EH (cell line): ENCODE measurements at places on chromosomes 4 and X.

DNA sequence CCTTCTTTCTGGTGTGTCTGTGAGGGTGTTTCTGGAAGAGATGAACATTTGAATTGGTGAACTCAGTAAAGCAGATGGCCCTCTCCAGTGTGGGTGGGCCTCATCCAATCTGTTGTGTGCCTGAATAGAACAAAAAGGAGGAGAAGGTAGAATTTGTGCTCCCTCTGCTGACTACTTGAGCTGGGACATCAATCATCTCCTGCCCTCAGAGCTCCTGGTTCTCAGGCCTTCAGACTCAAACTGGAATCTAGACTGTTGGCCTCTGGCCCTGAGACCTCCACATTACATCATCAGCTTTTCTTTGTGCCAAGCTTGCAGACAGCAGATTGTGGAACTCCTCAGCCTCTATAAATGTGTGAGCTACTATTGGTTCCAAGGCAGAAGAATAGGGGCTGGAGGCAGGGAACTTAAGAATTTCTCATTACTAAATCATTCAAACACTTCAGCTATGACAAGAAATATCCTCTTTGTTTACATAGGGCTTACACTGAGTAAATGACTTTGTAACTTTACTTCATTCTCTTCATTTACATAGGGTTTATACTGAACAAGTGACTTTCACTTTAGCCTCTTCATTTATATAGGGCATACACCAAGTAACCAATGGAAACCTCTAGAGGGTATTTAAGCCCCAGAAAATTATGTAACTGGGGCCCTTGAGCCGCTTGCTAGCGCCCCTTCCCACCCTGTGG, 86.9 kb upstream of the NWD2 start:
- no peak for DNase-seq

- peak; percentile 22 for DNase-seq
Measured at GRCh38 chr4:184732126-184732525, 1.8 kb downstream of the CENPU start.

DNA sequence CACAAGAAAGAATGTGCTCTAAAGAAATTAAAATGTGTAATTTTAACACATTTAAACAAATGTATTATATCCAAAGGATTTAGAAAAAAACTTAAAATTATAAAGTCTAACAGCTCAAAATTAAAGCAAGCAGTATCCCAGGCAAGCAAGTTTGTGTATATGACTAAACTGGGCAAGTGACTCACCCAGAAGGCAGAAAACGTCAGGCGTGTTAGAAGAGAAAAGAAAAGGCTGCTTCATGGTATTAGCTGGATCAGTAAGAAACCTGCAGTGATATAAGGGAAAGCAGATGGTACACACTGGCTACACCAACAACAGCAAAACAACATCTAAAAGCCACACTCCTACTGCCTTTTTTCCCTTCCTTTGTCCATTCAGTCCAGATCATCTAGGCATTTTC, 250.6 kb upstream of the NDST3 start:
- peak; percentile 16 for DNase-seq

- DNase-seq, result no peak
Measured at GRCh38 chr4:76011018-76011670, 3.8 kb upstream of the CXCL9 start.

GRCh38 chr4:89358935-89359638, 51.5 kb upstream of the GPRIN3 start:
- DNase-seq, result no peak

DNA sequence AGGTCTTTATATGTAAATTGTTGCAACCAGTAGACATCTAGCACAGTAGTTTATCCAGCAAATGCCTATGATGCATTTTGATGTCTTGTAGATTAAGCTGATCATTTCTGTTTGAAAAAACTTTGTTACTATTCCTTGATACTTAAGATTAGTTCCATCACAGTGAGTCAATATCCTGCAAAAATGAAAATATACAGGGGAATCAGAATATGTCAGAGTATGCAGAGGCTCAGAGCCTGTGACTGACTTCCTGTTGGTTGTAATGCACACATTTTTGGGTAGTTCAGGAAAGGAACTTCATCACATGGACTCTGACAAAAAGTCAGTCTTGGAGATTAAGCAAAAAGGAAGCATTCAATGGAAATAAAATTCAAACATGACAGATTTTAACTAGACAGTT, 815.5 kb downstream of the FAT4 start:
- no peak for DNase-seq

GRCh38 chr4:153084980-153085630, 119.1 kb upstream of the TRIM2 start:
- DNase-seq, result peak; percentile 67
